ENCODE measurements at places on chromosomes 12 and 14.

DNA sequence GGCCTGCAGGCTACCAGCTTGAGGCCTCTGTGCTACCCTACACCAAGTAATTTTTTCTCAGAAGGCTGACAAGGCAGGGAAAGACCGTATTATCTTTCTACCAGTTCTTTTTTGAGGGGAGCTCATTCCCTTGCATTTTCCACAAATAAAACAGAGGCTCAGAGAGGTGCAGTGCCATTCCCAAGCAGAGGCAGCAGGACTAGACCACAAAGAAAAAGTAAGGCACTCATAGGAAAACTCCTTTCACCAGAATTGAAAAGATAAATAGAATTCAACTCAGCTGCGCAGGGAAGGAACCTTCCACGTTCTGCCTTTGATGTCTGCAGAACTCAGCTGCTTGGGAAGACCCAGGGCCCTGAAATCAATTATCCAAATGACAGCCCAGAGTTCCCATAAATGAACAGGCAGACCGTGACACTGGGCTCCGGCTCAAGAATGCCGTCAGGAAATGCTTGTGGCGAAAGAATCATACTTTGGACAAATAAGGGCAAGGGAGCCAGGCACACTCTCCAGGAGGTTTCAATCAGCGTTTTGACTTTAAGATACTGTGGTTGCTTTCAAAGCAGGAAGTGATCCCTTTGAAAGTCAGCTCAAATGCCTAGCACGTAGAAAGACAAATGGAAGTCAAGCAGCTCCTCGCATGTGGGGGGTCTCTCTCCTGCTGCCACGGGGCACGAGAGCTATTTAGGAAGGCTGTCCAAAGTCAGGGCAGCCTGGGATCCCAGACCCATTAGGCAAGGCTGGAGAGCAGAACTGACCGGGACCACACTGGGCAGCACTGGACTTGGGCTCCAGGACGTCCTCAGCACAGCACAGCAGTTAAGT lies 14.0 kb downstream of the KCTD10 start:
- no peak for DNase-seq

DNA sequence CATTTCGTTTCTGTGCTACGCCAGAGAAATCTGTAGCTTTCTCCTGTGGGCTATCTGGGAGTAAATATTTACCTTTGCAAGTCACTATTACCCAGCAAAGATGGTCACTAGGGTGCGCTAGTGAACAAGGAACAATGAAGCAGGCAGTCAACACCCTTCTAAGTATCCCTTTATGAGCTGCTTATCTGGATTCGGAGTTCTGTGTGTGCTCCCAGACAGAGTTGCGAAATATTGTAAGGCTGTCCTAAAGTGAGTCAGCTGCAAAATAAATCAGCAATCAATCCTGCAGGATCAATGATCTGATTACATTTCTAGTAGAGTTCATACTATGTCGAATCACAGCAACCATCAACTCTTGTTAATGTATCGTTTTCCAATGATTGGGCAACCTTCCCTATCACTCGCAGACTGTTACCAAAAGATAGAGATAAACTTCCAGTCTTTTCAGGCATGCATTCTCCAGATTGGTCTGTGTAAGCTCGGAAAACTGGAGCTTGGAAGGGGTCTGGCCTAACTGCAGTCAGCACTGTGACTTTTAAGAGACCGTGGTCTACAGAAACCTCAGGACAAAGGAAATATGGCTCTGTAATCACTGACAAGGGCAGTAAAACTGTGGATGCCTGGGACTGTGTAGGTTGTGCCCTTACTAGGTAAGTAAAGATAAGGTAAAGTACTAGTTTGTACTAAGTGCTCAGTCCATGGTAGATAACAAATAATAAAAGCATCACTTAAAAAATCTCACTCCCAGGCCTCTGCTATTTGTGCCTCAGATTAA lies 133.5 kb downstream of the KCNK10 start:
- DNase-seq, result peak; percentile 32

DNA sequence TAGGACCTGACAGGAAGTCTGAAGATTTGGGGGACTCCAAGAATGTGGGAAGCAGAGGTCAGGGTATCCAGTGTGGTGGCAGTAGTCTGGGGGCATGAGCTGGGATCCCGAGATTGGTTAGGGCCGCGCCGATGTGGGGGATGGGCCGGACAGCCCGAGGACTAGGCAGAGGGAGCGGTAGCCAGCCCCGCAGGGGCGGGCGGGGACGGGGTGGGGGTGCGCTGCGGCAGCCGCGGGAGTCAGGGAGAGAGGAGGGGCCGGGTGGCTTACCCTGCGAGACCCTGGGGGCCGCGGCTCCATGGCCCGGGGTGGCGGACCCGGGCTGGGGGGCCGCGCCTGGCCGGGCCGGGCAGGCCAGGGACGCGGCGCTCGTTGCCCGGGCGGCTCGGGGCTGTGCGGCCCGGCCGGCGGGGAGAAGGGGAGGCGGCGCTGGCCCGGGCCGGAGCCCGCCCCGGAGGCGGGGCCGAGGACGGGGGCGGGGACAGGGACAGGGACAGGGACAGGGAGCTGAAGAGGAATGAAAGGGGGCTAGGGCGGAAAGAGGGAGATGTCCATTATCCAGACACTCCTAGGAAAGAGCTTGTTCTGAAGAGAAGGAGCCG lies 5.6 kb downstream of the ZNF385A start:
- DNase-seq, result no peak

- no peak for DNase-seq
These were observed 57.4 kb downstream of the DAAM1 start for GRCh38 chr14:59245809-59246295.

DNA sequence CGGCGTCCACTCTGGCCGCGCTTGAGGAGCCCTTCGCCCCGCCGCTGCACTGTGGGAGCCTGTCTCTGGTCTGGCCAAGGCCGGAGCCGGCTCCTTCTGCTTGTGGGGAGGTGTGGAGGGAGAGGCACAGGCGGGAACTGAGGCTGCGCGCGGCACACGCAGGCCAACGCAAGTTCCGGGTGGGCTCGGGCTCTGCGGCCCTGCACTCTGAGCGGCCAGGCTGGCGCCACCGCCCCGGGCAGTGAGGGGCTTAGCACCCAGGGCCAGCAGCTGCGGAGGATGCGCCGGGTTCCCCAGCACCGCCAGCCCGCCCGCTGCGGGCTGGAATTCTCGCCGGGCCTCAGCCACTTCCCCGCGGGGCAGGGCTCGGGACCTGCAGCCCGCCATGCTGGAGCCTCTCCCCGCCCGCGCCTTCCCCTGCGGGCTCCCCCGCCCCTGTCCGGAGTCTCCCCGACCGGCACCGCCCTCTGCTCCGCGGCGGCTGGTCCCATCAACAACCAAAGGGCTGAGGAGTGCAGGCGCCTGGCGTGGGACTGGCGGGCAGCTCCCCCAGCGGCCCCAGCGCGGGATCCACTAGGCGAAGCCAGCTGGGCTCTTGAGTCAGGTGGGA lies 921.2 kb upstream of the FOXG1 start:
- no peak for DNase-seq

DNA sequence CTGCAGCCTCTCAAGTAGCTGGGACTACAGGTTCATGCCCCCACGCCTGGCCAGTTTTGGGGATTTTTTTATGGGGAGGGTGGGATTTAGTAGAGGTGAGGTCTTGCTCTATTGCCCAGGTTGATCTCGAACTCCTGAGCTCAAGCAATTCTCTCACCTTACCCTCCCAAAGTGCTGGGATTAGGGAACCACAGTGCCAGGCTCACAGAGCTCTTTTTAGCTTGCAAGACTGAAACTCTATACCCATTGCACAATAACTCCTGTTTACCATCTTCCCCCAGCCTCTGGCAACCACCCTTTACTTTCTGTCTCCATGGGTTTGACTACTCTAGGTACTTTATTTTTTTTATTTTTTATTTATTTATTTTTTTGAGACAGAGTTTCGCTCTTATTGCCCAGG lies 25.7 kb upstream of the CDK17 start:
- no peak for DNase-seq

- DNase-seq, result no peak
These were observed 20.7 kb upstream of the TUBA1C start for GRCh38 chr12:49244176-49244575.

- no peak for DNase-seq
These were observed 3.2 kb downstream of the EFS start for GRCh38 chr14:23361763-23362162.
